ENCODE measurements at places on chromosomes 1 and 21. TPM values are rescaled to one million over a fixed set of nuclear protein-coding genes. Genes with fewer than 3 reads are reported as not detected.

The LCA5L gene
- 0.97 TPM for total RNA-seq

The KIAA0040 gene
- total RNA-seq, result 0.47 TPM

The ZNF670 gene
- 4.3 TPM for total RNA-seq

The ALG14 gene
- 2.8 TPM for total RNA-seq

The FAM72A gene
- total RNA-seq, result 12.1 TPM

The OPTC gene
- total RNA-seq, result not detected

The HOOK1 gene
- total RNA-seq, result 0.24 TPM

The HUNK gene
- total RNA-seq, result 1.3 TPM

The SLC45A3 gene
- total RNA-seq, result 6.8 TPM

The GALE gene
- 66.9 TPM for total RNA-seq

The MSH4 gene
- not detected for total RNA-seq

The GORAB gene
- total RNA-seq, result 8.6 TPM

The C1orf122 gene
- total RNA-seq, result 57.6 TPM

The TAS1R1 gene
- not detected for total RNA-seq

The HLX gene
- 5.1 TPM for total RNA-seq

The CSF3R gene
- not detected for total RNA-seq

The ASTN1 gene
- total RNA-seq, result not detected

The SFN gene
- 397 TPM for total RNA-seq

The PBX1 gene
- 24.8 TPM for total RNA-seq

The DYNLT5 gene
- total RNA-seq, result not detected

The TIAM1 gene
- 0.66 TPM for total RNA-seq

The CCDC185 gene
- total RNA-seq, result 0.13 TPM

The TMPRSS2 gene
- total RNA-seq, result 0.02 TPM

The CFHR2 gene
- total RNA-seq, result not detected

All from A549 treated with CpdA at 1 μM for 4 hours (cell line).